ENCODE measurements at places on chromosomes 1 and 21. TPM values are rescaled to one million over a fixed set of nuclear protein-coding genes. Genes with fewer than 3 reads are reported as not detected.

Gene TTC24
- not detected for total RNA-seq

Gene ELAVL4
- not detected for total RNA-seq

Gene MUL1
- total RNA-seq = 43.1 TPM

Gene CLCA2
- total RNA-seq = not detected

Gene CCDC17
- 0.23 TPM for total RNA-seq

Gene TTC39A
- total RNA-seq = 1.7 TPM

Gene FAM72C
- 5.4 TPM for total RNA-seq

Gene S100A14
- 0.67 TPM for total RNA-seq

Gene ERG
- not detected for total RNA-seq

Gene FCER1A
- not detected for total RNA-seq

Gene PLEKHA6
- 37.8 TPM for total RNA-seq

Gene FOXD3
- 0.96 TPM for total RNA-seq

Gene MMP23B
- total RNA-seq = 0.52 TPM

Gene TMEM82
- not detected for total RNA-seq

Gene ITPKB
- total RNA-seq = 2.7 TPM

Gene SPRR5
- not detected for total RNA-seq

Gene NUAK2
- 28.8 TPM for total RNA-seq

Gene ESPN
- total RNA-seq = 0.50 TPM

Gene ADARB1
- 6.1 TPM for total RNA-seq

Gene TMEM51
- total RNA-seq = 38.6 TPM

Gene GREM2
- total RNA-seq = 0.14 TPM

Gene USP33
- 19.1 TPM for total RNA-seq

Gene CYP4Z1
- total RNA-seq = not detected

Gene DARS2
- total RNA-seq = 44.7 TPM

Gene EPHA8
- total RNA-seq = 0.09 TPM

Gene USP21
- 23.4 TPM for total RNA-seq

Gene ZNF697
- total RNA-seq = 2.2 TPM

Gene PCAT6
- total RNA-seq = 2.4 TPM

Gene C1QA
- total RNA-seq = not detected
